Right ventricle myocardium superior (tissue), 1 donor: ENCODE measurements at places on chromosomes 12 and 14. TPM values are rescaled to one million over a fixed set of nuclear protein-coding genes. Genes with fewer than 3 reads are reported as not detected.
A peak's percentile ranks its signal among the peaks of the same experiment; 100 is the strongest.

Gene CCDC196
- total RNA-seq: not detected

Gene OR4K15
- total RNA-seq: not detected

Gene SLC8A3
- 0.16 TPM for total RNA-seq

Gene TAS2R13
- 0.27 TPM for total RNA-seq

Gene SLC38A4
- total RNA-seq: 2.3 TPM

Gene GAS2L3
- total RNA-seq: 2.4 TPM

DNA sequence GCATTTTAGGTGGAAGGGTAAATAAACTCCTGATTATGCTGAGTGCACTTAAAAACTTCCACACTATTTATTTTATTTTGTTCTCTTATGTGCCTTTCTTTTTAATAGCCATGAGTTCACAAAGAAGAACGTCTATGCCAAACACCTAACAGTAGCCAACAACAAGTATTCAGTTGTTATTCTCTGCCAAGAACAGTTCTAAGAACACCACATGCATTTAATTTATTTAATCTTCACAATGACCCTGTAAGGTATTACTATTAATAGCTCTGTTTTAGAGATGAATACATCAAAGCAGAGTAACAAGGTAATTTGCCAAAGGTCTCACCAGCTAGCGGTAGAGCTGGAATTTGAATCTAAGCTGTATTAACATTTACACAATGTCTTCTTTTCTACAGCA, 240.1 kb downstream of the ALG10B start:
- DNase-seq: no peak

DNA sequence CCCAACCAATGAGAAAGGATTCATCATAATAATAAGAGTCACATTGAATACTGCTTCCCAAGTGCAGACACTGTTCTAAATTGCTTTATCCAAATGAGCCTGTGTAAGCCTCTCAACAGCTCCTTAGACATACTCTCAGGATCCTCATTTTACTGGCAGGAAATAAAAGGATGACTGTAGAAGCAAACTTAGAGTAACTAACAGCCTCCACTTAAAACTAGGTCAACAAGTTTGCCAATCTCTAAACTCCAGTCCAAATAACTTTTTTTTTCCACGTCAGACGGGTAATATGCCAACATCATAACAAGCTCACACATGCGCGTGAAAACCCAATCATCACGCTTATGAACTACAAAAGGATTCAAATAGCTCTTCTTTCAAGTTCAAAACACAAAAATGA, 15.3 kb upstream of the DPF3 start:
- no peak for DNase-seq

DNA sequence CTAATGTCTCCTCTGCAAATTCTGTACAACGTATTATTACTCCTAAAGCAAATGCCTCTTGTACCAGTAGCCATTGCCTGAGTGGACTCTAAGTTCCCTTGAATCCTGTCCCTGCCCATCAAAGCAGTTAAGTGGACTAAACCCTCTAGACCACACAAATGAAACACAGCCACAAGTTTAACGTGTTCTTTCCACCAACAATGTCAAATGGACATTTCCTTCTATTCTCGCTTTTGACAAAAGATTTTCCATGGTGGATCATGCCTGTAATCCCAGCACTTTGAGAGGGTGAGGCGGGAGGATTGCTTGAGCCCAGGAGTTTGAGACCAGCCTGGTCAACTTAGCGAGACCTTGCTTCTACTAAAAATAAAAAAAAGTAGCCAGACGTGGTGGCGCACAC, 15.9 kb downstream of the CCDC88C start:
- DNase-seq: no peak

- DNase-seq: no peak
Measured at GRCh38 chr14:79404874-79405511, 806.3 kb downstream of the DIO2 start.

DNA sequence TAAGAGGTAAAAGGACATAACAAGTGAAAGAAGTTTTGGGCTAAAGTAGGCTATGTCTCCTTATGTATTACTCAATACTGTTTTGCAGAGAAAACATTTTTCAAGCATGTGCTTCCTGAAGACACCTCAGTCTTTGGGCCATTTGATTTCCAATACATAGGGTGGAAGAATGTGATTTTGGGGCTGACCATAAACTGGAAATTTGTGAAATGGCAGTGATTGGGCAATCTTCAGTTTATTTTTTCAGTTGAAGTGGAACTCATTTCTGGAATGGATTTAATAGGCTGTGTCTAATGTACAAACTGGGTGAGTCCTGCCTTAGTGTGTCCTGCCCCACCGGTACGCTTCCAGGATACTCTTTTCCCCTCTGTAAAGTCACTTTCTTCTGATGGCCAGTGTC, 2.8 kb upstream of the ACADS start:
- DNase-seq: no peak

DNA sequence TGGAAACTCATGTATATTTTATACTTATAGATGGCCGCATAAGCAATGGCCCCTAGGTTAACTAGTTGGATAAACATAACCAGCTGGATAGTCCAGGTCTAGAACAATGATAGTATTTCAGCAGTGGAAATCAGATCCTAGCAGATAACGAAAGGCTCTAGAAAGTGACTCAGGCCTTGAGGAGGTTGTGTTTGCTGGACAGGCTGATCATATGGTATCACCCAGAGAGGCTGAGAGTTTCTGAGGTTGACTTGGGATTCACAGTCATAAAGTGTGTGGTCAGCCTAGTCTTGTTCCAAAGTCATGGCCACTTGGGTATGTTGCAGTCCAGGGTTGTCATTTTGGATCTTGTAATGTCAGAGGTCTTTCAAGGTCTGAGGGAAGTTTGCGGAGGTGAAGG, 16.8 kb downstream of the FLVCR2 start:
- DNase-seq: no peak

- DNase-seq: no peak
Measured at GRCh38 chr14:50425105-50425504, 28.4 kb upstream of the CDKL1 start.

DNA sequence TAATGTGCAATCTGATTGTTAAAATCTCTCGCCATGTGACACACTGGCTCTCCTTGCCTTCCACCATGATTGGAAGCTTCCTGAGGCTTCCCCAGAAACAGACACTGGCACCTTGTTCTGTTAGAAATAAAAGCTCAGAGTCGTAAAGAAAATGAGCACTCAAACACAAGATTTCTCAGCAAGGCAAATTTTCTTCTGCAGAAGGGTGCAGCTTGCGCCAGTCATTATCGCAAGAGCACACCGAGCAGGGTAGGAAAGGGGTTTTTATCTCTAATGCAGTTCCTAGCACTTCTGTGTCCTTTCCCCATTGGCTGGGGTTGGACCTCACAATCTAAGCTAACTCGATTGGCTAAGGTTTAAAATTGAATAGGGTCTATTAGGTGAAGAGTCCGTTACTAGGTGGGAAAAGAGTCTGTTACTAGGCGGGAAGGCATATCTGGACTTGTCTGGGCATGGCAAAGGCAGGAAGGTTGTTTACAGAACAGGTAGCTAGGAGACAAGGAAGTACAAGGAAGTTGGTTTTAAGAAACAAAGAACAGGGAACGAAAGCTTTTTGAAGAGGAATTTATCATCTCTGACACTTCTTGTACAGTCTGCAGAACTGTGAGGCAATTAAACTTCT, 62.6 kb upstream of the BICD1 start:
- DNase-seq: no peak

DNA sequence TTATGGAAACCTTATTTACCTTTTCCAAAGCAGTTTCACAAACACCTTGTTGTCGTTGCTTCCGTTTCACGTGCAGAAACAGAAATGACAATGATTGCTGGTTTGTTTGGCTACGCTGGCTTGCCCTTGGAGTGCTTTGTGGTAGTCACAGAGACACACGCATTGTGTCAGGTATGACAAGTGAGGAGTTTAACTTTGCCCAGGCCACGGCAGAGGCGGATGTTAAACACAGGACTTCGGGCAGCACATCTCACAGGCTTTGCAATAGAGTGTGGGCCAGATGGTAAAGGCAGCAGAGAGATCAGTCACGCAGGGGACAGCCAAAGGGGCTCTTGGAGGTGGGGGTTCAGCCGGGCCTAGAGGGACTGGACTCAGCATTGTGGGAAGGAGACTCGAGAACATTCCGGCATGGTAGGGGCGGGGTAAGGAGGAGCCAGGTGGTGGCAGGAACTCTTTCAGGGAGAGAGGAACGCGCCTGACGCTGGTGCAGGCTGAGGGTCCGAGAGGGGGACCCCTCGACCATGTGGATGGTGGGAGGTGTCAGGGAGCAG, 59.8 kb upstream of the KCNA1 start:
- no peak for DNase-seq

- no peak for DNase-seq
Measured at GRCh38 chr12:76450690-76451089, 102.5 kb upstream of the BBS10 start.

GRCh38 chr12:48866052-48866711, 512 bp upstream of the RND1 start:
- DNase-seq: no peak

DNA sequence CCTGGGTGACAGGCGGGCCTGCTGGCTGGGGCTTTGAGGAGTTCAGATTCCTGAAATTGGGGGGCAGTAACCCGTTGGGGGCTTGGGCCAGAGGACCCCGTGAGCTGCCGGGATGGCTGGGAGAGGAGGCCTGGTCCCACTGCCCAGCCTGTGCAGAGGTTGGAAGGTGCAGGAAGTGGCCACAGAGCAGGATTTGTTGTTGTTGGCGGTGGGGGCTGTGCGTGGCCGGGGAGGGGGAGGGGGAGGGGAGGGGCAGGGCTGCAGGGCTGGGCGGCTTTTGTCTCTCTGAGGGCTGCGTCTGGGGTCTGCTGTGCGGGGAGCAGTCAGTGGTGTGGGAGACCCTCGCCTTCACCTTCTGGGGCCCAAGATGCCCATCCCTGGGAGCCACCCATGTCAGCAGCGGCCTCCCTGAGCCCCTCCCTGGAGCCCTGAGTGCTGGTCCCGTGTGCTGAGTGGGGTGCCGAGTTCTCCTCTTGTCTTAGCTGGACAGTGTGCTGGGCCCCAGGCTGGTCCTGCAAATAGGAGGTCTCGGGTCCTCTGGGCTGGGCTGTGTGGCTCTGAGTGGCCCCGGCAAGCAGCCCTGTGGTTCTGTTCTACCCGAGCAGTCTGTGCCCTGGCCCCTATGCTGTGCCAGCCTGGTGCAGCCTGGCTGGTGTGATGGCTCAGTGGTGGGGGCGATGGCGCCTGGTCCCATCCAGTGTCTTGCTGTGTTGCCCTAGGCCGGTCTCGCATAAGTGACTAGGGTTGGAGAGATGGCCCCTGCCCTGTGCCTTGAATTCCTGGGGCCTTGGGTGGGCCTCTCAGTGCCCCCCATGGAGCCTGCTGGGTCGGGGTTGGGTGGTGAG, 10.3 kb downstream of the KIF26A start:
- DNase-seq: peak; percentile 22

DNA sequence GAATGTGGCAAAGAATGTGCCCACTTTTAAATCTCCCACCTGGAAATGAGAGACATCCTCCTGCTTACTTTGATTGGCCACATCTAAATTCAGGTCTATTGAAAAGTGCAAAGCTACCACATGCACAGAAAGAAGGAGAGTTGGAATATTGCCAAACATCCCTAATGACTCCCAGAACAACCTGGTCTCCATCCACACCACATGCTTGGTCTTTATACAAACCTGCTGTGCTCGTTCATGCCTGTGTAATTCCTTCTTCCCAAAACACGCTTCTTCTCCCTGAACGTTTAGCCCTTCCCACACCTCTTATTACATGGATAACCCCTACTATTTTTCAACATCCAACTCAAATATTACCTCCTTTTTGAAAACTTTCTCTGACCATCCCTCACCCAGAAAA, 66.2 kb upstream of the BCL2L14 start:
- DNase-seq: no peak

DNA sequence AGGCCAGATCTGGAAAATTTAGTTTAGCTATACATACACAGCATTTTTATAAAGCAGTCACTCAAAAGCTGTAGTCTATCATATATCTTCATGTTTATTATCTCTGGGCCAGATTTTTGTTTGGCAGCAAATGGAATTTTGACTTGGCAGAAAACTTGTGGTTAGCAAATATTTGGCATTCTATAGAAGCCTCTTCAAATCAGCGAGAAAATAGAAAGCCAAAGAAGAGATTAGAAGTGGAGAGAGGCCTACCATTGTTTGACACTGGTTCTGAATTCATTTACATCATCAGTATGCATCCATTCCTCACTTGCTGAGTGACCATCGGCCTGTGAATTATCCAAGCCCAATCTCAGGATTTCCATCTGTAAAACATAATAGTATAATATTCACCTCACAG, 1077.6 kb downstream of the GALC start:
- no peak for DNase-seq

- no peak for DNase-seq
Measured at GRCh38 chr14:61109288-61109687, 128.2 kb downstream of the SLC38A6 start.

- DNase-seq: no peak
Measured at GRCh38 chr12:2169940-2170339, 117.2 kb downstream of the CACNA1C start.

- no peak for DNase-seq
Measured at GRCh38 chr12:32532951-32533350, 133.6 kb downstream of the FGD4 start.

GRCh38 chr12:77841521-77841920, 10.8 kb downstream of the NAV3 start:
- DNase-seq: no peak

GRCh38 chr12:13183620-13184019, 12.9 kb upstream of the EMP1 start:
- no peak for DNase-seq

DNA sequence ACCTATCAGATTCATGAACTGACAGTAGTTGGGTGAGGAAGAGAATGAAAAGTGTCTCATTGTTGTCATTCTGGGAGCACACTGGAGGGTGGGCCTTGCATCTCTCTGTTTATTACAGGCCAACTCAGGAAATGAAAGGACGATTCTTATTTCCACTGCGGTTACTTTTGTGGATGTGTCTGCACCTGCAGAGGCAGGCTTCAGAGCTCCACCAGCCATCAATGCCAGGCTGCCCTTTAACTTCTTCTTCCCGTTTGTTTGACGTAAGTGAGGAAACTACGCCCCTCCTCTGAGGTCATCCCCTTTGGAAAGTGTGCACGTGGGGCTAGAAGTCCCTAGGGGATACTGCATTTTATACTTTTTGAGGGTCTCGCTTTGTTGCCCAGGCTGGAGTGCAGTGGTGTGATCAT, 33.7 kb downstream of the TCTN1 start:
- DNase-seq: no peak

DNA sequence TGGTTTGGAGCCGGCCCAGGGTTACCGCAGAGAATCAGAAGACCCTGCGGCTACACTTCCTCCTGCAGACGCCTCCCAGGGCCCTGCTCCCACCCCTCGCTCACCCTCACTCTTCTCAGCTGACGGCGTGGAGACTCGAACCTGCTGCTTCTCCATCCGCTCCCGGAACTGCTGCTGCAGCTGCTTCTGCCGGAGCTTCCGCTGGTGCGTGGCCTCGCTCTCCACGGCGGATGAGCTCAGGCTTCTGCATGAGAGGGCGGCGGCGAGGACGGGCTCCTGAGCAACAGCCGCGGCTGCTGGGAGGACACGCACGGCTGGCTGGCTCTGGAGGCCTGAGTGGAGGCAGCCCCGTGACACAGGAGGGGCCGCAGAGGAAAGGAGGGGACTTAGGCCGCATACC, 33.3 kb downstream of the RAD52 start:
- peak; percentile 52 for DNase-seq
